ENCODE measurements at places on chromosomes 11 and 22.

DNA sequence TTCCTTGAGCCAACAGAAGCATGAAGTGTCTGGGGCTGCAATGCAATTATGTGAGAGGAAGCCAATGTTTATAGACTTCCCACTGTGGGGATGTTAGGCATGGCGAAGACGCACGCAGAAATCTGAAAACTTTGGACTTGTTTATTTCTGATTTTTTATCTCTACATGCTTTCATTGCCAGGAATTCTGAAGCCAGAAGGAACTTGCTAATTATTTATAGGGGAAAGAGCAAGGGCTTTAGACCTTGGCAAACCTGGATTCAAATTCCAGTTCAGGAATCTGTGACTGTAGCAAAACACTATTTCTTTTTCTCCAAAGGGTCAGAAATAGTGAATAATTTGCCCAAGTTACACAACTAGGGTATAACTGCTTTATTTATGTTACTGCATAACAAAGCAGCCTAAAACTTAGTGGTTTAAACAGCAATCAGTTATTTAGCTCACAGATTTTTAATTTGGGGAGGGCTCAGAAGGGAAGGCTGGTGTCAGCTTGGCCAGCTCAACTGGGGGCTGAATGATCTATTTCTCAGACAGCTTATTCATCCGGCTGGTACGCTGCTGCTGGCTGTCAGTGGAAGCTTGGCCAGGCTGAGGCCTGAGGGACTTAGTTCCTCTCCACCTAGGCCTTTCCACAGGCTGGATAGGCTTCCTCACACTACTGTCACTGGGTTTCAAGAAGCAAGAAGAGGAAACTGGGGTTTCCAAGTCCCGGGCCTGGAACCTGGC is 1.9 kb upstream of the OR6Q1 start:
- no peaks in the 10 kb centered on the region for H3K36me3 ChIP-seq
- H3K27me3 ChIP-seq = no peaks in the 10 kb centered on the region
- DNase-seq = peak; percentile 75
- H3K4me3 ChIP-seq = no peak overlapping the region

DNA sequence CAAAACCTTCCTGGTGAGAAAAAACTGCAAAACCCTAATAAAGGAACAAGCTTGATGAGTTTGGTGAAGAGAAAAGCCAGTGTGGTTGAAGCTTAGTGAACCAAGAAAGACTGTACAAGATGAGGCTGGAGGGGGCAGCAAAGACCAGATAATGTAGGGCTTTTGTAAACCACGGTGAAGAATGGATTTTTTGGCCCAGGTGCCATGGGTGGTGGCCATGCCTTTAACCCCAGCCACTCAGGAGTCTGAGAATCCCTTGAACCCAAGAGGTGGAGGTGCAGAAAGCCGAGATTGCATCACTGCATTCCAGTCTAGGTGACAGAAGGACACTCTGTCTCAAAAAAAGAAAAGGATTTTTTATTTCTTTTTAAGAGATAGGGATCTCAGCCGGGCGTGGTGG is 5.0 kb upstream of the ZDHHC5 start:
- no peak overlapping the region for H3K4me3 ChIP-seq
- H3K27me3 ChIP-seq = no peaks in the 10 kb centered on the region
- no peak overlapping the region for H3K27ac ChIP-seq
- peaks cover 26% of the 10 kb centered on the region for H3K36me3 ChIP-seq

GRCh38 chr11:118002541-118003423 is 16.6 kb downstream of the IL10RA start:
- DNase-seq = no peak
- no peaks in the 10 kb centered on the region for H3K4me1 ChIP-seq
- peak overlapping the region; percentile 78 for H3K27ac ChIP-seq
- no peaks in the 10 kb centered on the region for H3K36me3 ChIP-seq
- H3K27me3 ChIP-seq = no peaks in the 10 kb centered on the region
- H3K4me3 ChIP-seq = no peak overlapping the region

DNA sequence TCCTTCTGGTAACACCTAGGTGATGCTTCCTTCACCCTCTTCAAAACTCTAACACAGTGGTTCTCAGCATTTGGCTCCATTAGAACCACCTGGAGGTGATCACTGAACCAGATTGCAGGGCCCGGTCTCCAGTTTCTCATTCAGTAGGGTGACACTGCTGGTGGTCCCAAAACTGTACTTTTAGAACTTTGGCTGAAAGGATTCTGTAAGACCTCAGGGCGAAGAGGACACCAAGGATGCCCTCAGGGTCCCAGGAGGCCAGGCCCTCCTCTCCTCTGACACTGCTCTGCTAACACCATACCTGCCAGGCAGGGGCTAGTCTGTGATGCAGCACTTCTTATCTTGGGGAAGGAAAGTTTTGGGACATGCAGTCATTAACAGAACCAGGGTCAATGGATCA is 9.0 kb downstream of the VSTM5 start:
- no peaks in the 10 kb centered on the region for H3K4me1 ChIP-seq
- no peak overlapping the region for H3K27ac ChIP-seq
- no peak overlapping the region for H3K4me3 ChIP-seq
- no peaks in the 10 kb centered on the region for H3K27me3 ChIP-seq
